Heart right ventricle (tissue), 16 donors: ENCODE measurements at places on chromosomes 16 and 17.

DNA sequence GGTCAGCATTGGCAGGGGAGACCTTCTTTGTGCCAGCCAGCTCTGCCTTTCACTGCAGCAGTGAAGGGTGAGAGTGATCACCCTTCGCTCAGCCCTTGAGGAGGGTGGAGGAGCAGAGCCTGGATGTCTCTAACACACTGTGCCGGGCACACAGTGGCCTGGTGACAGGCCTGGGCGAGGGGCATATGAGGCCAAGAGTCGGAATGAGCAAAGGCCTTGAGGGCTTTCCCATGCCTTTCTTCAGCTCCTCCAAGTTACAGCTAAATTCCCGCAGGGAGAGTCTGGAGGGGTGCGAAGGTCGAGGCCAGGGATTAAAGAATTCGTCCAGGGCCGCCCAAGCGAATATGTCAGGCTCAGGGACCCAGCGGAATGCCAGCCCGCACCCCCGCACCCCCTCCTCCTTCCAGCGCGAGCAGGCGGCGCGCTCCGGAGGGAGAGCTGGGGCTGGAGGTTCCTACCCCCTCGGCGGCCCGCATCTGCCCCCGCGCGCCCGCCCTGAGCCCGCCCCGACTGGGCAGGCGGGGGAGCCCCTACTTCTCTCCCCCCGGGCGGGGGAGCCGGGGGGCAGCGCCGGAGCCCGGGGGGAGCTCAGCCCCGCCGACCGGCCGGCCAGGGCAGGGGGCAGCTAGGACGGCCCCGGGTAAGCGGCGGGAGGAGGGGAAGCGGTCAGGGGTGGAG lies at the start of gene RASL10B:
TSS of gene RASL10B (plus strand) at position 401 of the 678 bp plus-strand sequence. CDS start 3,546 bp downstream, outside the sequence.
- DNase-seq = peak; percentile 65

- no peak for DNase-seq
Measured at GRCh38 chr16:66658143-66658859, 38.2 kb downstream of the CMTM4 start.

DNA sequence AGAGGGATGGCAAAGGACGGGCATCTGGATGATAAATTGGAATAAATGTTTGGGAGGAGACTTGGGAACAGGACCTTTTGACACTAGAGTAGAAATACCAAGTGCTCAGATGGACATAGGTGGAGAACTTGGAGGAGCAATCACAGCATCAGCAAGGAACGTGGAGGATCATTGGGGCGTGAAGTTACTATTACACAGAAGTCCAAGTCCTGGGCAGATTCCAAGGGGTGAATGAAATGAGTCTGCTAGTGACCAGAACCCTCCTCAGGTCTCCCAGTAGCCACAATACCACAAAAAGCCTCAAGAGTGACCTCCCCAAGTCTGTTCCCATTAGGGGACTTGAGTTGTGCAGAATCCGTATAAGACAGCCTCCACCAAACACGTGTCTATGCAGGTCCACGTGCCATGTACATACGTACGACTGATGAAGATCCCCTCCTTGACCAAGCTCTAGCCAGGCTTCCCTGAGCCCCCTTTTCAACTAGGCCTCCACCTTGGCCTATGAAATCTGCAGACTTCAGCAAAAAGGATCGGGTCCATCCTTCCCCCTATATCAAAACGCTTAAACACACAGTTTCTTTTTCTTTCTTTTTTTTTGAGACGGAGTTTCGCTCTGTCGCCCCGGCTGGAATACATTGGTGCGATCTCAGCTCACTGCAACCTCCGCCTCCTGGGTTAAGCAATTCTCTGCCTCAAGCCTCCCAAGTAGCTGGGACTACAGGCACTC lies 2.2 kb downstream of the C17orf67 start:
- DNase-seq = no peak

DNA sequence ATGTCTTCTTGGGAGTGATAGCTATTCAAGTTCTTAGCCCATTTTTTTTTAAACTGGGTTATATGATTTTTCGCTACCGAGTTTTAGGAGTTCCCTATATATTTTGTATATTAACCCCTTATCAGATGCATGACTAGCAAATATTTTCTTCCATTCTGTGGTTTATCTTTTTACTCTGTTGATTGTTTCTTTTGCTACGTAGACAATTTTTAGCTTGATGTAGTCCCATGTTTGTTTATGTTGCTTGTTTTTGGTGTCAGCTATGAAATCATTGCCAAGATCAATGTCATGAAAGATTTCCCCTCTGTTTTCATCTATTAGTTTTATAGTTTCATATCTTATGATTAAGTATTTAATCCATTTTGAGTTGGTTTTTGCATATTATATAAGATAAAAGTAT lies 480.5 kb downstream of the CDH11 start:
- no peak for DNase-seq
